ENCODE measurements at places on chromosomes 3 and 15.
A peak's percentile ranks its signal among the peaks of the same experiment; 100 is the strongest.

GRCh38 chr15:77778802-77779201 lies 146.1 kb upstream of the LINGO1 start:
- no peak for DNase-seq
- H3K36me3 ChIP-seq, result no peaks in the 10 kb centered on the region
- no peaks in the 10 kb centered on the region for H3K27me3 ChIP-seq

DNA sequence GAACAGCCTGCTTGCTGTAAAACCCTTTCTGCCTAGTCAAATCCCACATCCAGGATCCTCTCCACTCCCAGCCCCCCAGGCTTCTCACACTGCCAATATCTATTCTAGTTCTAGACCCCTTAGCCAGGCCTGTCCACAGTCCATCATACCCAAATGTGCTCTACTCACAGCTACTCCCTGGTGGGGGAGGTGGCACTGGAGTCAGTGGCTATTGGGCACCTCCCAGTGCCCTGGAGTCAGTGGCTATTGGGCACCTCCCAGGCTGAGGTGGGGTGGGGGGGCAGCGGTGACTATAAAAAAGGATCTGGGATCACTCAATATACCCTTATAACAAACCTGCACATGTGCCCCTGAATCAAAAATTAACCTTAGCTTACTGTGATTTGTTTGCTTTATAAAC lies 773 bp upstream of the DISP2 start:
- H3K4me1 ChIP-seq, result peaks cover 20% of the 10 kb centered on the region
- no peaks in the 10 kb centered on the region for H3K36me3 ChIP-seq
- H3K4me3 ChIP-seq, result no peak overlapping the region
- no peak overlapping the region for H3K27ac ChIP-seq

- H3K36me3 ChIP-seq, result no peaks in the 10 kb centered on the region
- H3K4me1 ChIP-seq, result no peaks in the 10 kb centered on the region
- no peak for DNase-seq
- no peak overlapping the region for H3K4me3 ChIP-seq
Observed at GRCh38 chr3:113213896-113214587, 2.7 kb downstream of the BOC start.

GRCh38 chr3:138434875-138435772 lies 708 bp downstream of the ESYT3 start:
- H3K4me1 ChIP-seq, result no peaks in the 10 kb centered on the region
- H3K4me3 ChIP-seq, result peak overlapping the region; percentile 30
- H3K36me3 ChIP-seq, result no peaks in the 10 kb centered on the region
- peaks cover 18% of the 10 kb centered on the region for H3K27me3 ChIP-seq
- no peak overlapping the region for H3K27ac ChIP-seq
- no peak for DNase-seq

DNA sequence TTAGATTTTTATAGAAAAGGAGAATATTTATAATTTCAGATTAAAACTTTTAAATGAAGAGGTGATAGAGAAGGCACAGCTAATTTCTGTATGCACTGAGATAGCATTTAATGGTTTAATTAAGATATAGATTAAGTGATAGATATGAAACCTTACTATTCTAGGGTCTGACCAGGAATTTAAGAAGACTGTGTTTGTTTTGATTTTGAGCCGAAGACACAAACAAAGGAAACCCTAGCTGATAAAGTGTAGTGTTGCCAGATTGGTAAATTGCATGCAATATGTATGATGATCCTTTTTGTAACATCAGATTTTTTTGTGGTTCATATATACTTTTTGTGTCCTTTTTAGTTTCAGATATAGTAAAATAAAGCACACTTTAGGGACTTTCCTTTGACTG lies 141.8 kb downstream of the ZPLD1 start:
- H3K4me3 ChIP-seq, result no peak overlapping the region
- no peak overlapping the region for H3K27ac ChIP-seq
- no peaks in the 10 kb centered on the region for H3K36me3 ChIP-seq
- no peak for DNase-seq
- H3K4me1 ChIP-seq, result no peaks in the 10 kb centered on the region

- peak; percentile 51 for DNase-seq
- no peaks in the 10 kb centered on the region for H3K27me3 ChIP-seq
- no peak overlapping the region for H3K4me3 ChIP-seq
- H3K27ac ChIP-seq, result peak overlapping the region; percentile 38
- peaks cover 16% of the 10 kb centered on the region for H3K36me3 ChIP-seq
Observed at GRCh38 chr15:80953001-80953952, 36.3 kb downstream of the MESD start.

GRCh38 chr3:89340408-89340807 lies 233.0 kb downstream of the EPHA3 start:
- no peak overlapping the region for H3K4me3 ChIP-seq
- DNase-seq, result no peak
- H3K4me1 ChIP-seq, result no peaks in the 10 kb centered on the region
- no peak overlapping the region for H3K27ac ChIP-seq
- H3K27me3 ChIP-seq, result no peaks in the 10 kb centered on the region
- H3K36me3 ChIP-seq, result no peaks in the 10 kb centered on the region

DNA sequence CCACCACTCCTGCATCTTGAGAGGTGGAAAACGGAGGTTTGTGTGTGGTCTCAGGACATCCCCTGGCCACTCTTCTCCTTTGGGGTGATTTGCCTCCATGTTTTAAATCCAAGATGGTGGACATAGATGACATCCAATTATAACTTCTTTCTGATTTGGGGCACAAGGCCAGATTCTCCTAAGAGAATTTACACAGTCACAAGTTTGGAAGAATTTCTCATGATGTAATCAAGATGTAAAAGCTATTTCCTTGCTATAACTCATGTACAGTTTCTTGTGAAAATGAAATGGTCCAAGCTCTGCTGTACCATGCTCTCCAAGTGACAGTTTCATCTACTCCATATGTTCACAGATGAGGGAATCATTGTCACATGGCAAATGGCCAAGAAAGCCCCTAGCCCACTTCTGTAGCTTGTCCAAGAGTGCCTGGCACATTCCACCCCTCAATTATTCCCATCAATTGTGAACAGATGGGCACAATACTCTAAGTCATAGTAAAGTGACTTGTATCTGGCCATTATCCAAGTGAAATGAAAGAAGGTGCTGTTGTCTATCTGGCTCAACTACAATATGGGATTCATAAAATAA lies 134.6 kb upstream of the ROPN1 start:
- H3K4me1 ChIP-seq, result no peaks in the 10 kb centered on the region
- H3K27ac ChIP-seq, result no peak overlapping the region
- no peaks in the 10 kb centered on the region for H3K27me3 ChIP-seq

GRCh38 chr15:50758712-50759205 lies 6.7 kb downstream of the SPPL2A start:
- no peak for DNase-seq
- no peak overlapping the region for H3K27ac ChIP-seq
- no peaks in the 10 kb centered on the region for H3K27me3 ChIP-seq
- no peak overlapping the region for H3K4me3 ChIP-seq
- peaks cover 10% of the 10 kb centered on the region for H3K4me1 ChIP-seq

DNA sequence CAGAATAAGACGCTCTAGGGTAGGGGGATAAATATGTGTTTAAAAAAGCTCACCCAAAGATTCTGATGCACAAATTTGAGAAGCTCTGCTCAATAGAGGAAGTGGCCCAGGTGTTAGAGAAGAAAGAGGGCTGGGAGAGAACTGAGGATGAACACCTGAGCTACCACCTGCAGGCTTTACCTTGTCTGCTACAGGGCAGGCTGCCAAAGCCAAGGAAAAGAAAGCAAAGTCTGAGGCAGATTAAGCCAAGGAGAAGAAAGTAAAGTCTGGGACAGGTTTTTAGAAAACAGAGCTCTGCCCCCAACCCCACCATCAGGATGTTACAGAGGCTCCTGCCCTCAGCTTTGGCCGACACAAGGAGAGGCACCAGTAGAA lies 92.9 kb downstream of the THRB start:
- no peak overlapping the region for H3K27ac ChIP-seq
- no peak for DNase-seq
- H3K36me3 ChIP-seq, result no peaks in the 10 kb centered on the region
- no peak overlapping the region for H3K4me3 ChIP-seq

DNA sequence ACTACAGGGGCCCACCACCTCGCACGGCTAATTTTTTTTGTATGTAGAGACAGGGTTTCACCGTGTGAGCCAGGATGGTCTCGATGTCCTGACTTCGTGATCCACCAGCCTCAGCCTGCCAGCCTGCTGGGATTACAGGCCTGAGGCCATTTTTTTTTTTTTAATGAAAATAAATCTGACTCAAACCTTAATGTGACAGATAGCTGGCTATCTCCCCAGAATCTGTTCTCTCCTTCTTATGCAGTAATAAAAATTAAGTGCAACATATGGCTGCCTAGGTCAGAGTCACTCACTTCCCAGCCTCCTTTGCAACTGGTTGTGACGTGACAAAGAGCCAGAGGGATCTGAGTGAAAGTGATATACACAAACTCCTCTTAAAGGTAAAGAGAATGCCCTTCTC lies 53.0 kb downstream of the ZNF148 start:
- H3K4me1 ChIP-seq, result peaks cover 17% of the 10 kb centered on the region
- peak overlapping the region; percentile 10 for H3K27ac ChIP-seq
- no peak for DNase-seq
- peaks cover 53% of the 10 kb centered on the region for H3K36me3 ChIP-seq
- no peak overlapping the region for H3K4me3 ChIP-seq

DNA sequence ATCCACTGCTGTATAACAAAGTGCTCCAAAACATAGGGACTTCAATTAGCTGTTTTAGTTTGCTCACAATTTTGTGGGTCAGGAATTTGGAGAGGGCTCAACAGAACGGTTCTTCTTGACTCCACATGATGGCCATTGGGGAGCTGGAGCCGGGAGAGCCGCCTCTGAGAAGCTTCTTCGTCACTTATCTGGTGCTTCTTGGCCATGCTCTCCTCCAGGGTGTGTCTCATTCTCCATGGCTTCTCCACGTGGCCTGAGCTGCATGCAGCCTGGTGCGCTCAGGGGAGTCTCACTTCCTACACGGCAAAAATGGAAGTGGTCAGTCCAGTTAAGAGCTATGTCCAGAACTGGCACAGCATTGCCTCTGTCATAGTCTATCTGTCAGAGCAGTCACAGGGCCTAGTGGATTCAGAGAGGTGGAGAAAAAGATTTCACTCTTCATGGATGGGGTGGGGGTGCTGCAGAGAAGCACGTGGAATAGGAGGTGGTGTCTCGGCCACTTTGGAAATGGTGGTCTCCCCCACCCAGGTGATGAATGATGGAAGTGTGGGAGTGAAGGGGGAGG lies 26.3 kb upstream of the PRR23E start:
- H3K27ac ChIP-seq, result no peak overlapping the region
- H3K4me1 ChIP-seq, result peaks cover 3% of the 10 kb centered on the region
- DNase-seq, result no peak
- H3K36me3 ChIP-seq, result no peaks in the 10 kb centered on the region

DNA sequence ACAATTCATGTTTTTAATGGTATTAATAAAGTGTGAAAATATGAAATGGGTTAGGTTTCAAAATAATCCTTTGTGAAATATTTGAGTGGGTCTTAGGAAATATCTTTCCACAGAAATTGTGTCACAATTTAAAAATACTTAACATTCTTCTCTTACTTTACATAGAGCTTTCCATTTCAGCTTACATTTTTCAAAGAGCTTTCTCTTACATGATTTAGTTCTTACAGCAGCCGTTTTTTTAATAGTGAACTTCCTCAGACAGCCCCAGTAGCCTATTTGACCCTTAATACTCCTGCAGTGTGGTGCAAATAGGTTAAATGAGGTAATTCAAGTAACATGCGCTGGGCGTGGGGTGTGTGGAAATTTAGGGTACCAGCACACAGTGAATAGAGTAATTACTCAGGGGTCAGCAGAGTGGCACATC lies 21.8 kb downstream of the P2RY12 start:
- H3K27ac ChIP-seq, result no peak overlapping the region
- H3K4me1 ChIP-seq, result no peaks in the 10 kb centered on the region
- DNase-seq, result no peak
- H3K4me3 ChIP-seq, result no peak overlapping the region

DNA sequence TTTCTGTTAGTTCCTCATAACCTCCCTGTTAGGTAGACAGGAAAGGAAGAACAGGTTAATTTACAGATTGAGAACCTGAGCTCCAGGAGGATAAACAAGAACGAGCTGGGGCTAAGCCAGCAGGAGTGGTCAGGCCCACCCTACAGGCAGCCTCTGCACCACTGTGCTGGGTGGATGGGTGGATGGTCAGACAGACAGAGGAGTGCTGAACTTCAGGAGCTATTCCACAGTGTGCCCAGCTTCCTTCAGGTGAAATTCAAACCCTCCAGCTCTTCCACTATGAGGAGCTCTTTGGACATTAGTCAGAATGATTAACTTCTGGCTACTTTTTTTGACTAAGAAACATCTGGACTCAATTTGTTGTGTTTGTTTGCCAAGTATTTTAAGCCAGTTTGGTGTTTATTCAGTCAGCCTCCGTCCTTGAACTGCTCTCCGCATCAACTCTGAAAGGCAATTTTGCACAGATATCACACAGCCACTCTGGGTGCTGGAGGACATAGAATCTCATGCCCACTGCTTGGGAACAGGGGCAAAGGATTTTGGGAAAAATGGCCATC lies 361.9 kb downstream of the CLSTN2 start:
- no peak for DNase-seq
- H3K27me3 ChIP-seq, result no peaks in the 10 kb centered on the region
- no peak overlapping the region for H3K27ac ChIP-seq
- H3K36me3 ChIP-seq, result no peaks in the 10 kb centered on the region
- H3K4me3 ChIP-seq, result no peak overlapping the region

DNA sequence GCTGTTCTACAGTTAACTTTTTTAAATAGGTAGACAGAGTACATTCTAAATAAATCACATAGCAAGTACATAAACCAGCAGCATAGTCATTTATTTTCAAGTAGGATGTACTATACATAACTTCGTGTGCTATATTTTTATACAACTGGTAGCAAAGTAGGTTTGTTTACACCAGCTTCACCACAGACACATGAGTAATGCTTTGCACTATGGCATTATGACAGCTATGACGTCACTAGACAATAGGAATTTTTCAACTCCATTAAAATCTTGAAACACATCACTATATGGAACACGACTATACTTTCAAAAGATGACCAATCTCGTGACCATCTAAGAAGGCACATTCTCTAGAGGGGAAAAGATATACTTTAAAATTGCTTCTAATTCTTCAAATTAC lies 3.5 kb downstream of the TEX55 start:
- no peak overlapping the region for H3K27ac ChIP-seq
- H3K4me3 ChIP-seq, result no peak overlapping the region
- H3K27me3 ChIP-seq, result no peaks in the 10 kb centered on the region
- no peak for DNase-seq
- H3K4me1 ChIP-seq, result no peaks in the 10 kb centered on the region
- no peaks in the 10 kb centered on the region for H3K36me3 ChIP-seq

- H3K36me3 ChIP-seq, result no peaks in the 10 kb centered on the region
- H3K27ac ChIP-seq, result no peak overlapping the region
- H3K4me3 ChIP-seq, result no peak overlapping the region
- H3K27me3 ChIP-seq, result no peaks in the 10 kb centered on the region
Observed at GRCh38 chr3:32946973-32947788, 4.3 kb upstream of the CCR4 start.

GRCh38 chr3:122795674-122796195 lies 866 bp downstream of the SLC49A4 start:
- H3K36me3 ChIP-seq, result no peaks in the 10 kb centered on the region
- no peak for DNase-seq
- H3K27ac ChIP-seq, result peak overlapping the region; percentile 86
- H3K4me3 ChIP-seq, result peak overlapping the region; percentile 58
